Osteoblast (primary cell): ENCODE measurements at places on chromosomes 4 and X.

- no peak for DNase-seq
Observed at GRCh38 chr4:22941688-22942375, 249.1 kb downstream of the GBA3 start.

- peak; percentile 10 for DNase-seq
Observed at GRCh38 chr4:122341886-122342285, 36.9 kb upstream of the ADAD1 start.

GRCh38 chr4:177638871-177639270 is 196.6 kb upstream of the AGA start:
- DNase-seq = no peak

GRCh38 chrX:18394477-18394876 is 30.9 kb upstream of the CDKL5 start:
- DNase-seq = peak; percentile 69

DNA sequence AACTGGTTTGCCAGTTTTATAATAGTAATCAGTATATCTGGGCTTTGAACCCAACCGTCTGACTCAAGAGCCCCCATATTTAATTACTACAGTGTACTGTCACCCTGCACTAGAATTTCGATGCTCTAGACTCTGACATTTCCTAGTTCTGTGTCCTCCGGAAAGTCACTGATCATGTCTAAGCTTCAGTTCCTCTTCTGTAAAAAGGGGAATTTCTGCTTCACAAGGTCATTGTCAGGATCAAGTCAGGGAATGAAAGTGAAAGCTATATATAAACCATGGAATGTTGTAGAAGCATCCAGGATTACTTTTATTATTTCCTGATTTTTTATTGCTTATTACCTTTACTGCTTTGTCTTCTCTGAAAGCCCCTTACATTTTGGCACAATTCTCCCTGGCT is 4.0 kb upstream of the KCNIP4 start:
- no peak for DNase-seq

GRCh38 chrX:3963980-3964379 is 250.5 kb upstream of the PRKX start:
- no peak for DNase-seq

- DNase-seq = peak; percentile 47
Observed at GRCh38 chr4:154559494-154560418, 3.1 kb upstream of the FGB start.

DNA sequence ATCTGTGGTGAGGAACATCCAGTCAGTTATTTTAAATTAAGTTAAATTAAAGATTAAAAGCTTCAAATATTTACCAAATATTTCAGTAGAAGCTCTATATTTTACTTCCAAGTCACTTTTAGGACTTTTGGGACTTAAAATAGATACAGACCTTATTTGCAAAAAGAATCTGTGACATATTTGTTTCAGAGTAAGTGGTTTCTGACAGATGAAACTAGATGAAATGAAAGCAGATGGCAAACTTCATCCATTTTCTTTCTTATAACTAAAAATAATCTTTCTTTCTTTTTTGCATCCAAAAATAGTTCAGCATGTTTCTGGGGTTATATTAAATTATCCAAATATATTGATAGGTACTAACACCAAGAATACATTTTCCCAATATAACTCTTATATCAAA is 6.6 kb upstream of the UTP3 start:
- DNase-seq = no peak

DNA sequence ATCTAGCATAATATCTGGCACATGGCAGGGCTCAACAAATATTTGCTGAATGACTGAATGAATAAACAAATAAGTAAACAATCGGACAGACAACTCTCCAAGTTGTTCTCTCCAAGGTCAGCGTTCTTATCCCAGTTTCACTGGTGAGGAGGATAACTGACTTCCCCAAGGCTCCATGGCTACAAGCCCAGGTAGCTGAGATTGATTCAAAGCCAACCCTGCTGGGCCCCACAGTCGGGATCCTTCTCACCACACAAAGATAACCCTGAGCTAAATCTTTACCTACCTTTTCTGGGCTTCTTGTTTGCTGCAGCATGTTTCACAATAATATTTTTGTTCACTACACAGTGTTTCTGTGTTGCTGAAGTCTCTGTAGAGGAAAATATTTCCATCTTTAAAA is 54.9 kb downstream of the USP46 start:
- no peak for DNase-seq

- DNase-seq = no peak
Observed at GRCh38 chrX:116628464-116628863, 165.7 kb upstream of the CT83 start.

DNA sequence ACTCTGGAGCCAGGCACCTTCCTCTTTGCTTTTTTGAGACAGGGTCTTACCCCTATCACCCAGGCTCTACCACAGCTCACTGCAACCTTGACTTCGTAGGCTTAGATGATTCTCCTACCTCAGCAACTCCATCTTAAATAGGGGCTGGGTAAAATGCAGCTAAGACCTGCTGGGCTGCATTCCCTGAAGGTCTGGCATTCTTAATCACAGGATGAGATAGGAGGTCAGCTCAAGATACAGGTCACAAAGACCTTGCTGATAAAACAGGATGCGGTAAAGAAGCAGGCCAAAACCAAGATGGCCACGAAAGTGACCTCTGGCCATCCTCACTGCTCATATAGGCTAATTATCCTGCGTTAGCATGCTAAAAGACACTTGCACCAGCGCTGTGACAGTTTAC is 770.8 kb upstream of the PRKX start:
- DNase-seq = no peak

DNA sequence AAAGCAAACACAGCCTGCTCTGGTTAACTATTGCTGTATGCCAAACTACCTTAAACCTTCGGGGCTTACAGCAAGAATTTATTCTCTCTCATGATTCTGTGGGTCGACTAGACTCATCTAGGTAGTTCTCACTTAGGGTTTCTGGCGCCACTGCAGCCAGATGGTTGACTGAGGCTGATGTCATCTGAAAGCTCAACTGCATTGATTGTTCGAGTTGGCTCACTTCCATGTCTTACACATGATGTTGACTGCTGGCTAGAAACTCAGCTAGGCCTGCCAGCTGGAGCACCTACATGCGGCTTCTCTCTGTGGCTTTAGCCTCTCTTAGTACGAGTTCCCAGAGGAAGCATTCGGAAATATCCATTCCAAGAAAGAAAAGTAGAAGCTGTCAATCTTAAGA is 103.2 kb downstream of the SRPX start:
- DNase-seq = no peak

GRCh38 chr4:168039593-168039992 is 52.7 kb upstream of the ANXA10 start:
- DNase-seq = no peak

- DNase-seq = no peak
Observed at GRCh38 chr4:4269331-4269731, 20.6 kb downstream of the LYAR start.
